8988T (cell line): ENCODE measurements at places on chromosomes 4 and X.

DNA sequence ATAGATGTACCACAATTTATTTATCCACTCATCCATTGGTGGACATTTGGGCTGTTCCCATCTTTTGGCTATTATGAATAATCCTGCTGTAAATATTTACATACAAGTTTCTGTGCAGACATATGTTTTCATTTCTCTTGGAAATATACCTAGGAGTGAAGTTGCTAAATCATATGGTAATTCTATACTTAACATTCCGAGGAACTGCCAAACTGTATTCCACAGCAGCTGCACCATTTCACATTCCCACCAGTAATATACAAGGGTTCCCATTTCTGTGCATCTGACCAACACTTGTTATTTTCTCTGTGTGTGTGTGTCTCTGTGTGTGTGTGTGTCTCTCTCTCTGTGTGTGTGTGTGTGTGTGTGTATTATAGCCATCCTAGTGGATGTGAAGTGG lies 15.4 kb upstream of the DOCK11 start:
- DNase-seq, result no peak

GRCh38 chr4:18198653-18199052 lies 177.1 kb upstream of the LCORL start:
- DNase-seq, result no peak

DNA sequence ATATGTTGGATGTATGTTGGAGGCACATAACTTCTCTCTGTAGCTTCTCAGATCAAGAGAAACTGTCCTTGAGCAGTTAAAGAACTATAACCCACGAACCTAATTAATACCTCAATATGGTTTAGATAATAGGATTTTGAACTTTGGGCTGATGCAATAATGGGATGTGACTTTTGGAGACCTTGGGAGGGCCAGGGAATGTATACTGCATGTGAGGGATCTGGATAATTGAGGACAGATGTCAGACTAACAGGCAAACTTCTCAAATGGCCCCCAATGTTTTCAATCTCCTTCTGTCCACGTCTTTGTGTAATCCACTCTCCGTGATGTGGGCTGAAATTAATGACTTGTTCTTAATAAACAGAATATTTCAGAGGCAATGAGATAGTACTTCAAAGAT lies 202.2 kb upstream of the FAT4 start:
- DNase-seq, result no peak

DNA sequence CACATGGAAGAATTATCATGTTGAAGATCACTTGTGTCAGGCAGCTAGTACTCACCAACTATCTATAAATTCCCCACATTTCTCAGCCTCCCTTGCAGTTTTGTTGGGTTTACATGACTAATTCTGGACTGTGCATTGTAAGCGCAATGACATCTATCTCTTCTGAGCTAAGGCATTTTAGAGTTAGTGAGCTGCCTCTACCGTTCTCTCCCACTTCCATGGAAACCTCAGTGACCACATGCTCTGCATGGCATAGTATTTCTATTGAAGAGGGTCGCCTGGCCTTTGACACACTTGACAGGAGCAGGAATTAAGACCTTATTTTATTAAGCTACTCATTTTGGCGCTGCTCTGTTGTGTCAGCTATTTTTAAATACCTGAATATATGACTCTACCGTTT lies 67.5 kb upstream of the NPY2R start:
- no peak for DNase-seq

DNA sequence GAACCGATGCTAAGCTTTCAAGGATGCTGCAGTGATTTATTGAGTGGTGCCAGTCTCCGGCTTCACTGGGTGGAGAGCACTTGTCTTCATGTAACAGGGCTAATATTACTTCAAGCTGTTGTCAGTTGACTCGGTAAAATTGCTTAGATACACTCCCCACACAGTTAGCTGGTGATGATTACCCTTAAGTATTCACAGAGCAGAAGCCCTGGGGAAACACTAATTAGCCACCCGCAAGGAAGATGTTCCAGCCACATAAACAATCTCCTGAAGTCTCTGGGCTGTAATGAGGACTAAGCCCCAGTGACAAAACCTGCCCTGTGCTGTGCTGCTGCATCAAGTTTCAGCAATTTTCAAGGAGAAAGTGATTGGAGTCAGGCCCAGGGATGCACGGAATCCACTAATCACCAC lies 37.3 kb upstream of the GK2 start:
- DNase-seq, result no peak

- DNase-seq, result no peak
These were observed 595.5 kb downstream of the RAPGEF2 start for GRCh38 chr4:159698336-159698735.

GRCh38 chrX:149720021-149720689 lies 8.3 kb downstream of the MAGEA11 start:
- no peak for DNase-seq

DNA sequence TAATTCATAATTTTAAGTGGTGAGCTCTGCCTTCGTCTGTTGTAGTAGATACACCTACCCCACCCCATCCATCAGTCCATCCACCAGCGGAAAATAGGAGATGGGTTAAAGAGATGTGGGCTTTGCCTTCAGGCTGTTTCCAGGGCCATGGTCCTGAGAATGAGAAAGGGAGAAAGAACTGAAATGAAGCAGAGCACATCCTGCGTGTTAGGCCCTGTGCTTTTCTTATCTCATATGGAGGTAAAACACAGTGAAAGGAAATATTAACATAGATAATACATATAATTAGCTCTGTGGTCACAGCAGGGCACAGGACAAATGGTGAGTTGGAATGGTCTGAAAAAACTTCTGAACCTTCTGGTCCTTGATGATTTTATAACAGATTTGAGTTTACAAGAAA lies 393.5 kb downstream of the BMPR1B start:
- DNase-seq, result no peak

DNA sequence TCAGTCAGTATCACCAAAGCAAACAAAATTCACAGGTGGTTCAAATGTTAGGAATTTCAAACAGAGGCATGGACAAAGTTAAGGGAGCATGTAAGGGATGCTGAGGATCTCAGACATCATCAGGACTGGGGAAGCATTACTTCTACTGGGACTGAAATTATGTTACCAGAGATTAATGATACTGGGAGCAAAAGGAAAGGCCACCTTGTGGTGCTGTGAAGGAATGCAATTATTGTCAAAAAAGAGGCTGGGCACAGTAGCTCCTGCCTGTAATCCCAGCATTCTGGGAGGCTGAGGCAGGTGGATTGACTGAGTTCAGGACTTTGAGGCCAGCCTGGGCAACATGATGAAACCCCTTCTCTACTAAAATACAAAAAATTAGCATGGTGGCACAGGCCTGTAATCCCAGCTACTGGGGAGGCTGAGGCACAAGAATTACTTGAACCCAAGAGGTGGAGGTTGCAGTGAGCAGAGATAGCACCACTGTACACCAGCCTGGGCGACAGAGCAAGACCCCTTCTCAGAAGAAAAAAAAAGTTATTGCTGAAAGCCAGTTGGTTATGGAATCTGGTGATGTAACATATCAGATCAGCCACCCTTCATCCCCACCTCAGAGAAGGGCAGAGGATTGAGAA lies 954.3 kb downstream of the PCDH7 start:
- no peak for DNase-seq

DNA sequence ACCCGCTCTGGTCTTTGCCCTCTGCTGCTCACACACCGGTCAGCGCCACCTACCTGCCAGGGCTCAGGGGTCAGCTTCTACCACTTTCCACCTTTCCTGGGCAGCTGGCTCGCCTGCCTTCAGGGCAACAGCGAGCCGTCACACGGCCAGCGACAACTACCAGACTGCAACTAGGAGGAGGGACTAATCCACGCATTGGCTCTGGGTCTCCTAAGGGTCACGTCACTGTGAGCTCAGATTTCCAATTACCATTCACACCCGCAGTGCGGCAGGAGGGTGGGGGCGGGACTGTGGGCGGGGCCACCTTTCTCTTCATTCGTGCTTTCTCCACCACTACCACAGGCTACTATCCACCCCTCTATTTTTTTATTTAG lies at the start of gene BEX5:
Gene BEX5 (minus strand): TSS at position 172 of the 374 bp plus-strand sequence. CDS start 1,712 bp downstream, outside the sequence.
- DNase-seq, result no peak

- DNase-seq, result no peak
These were observed 5.7 kb upstream of the TMEM192 start for GRCh38 chr4:165118256-165118909.

- no peak for DNase-seq
These were observed 90.1 kb downstream of the PALLD start for GRCh38 chr4:168586926-168587325.

DNA sequence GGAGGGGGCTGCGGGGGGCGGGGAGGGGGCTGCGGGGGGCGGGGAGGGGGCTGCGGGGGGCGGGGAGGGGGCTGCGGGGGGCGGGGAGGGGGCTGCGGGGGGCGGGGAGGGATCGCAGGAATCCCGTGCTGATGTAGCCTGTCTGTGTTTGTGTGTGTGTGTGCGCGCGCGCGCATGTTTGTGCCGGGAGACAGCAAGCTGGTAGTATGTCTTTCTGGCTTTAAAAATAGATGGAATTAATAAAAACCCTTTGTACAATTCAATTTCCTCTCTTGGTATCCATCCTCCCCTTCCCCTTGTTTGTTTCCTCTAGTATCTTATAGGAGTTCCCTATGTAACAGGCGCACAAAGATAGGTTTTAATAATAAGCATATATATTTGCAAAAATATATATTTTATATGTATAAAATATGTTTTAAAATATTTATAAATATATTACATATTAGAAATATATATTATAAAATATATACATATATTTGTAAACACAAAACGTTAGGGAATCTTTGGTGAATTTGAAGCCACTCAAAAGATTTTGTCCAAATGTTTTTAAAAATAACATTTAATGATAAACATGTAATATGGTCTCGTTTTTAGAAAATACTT lies 782 bp downstream of the ARHGAP24 start:
- no peak for DNase-seq

GRCh38 chrX:71107762-71108360 lies 1.3 kb upstream of the CXorf65 start:
- no peak for DNase-seq

GRCh38 chr4:93303440-93303839 lies 525.1 kb upstream of the ATOH1 start:
- DNase-seq, result no peak

DNA sequence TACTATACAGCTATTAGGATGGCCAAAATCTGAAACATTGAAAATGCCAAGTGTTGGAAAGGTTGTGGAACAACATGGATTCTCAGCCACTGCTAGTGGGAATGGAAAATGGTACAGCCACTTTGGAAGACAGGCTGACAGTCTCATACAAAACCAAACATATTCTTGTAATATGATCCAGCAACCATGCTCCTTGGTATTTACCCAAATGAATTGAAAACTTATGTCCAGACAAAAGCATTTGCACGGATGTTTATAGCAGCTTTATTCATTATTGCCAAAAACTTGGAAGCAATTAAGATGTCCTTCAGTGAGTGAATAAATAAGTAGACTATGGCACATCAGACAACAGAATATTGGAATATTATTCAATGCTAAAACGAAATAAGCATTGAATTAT lies 105.8 kb upstream of the DCLK2 start:
- DNase-seq, result no peak

DNA sequence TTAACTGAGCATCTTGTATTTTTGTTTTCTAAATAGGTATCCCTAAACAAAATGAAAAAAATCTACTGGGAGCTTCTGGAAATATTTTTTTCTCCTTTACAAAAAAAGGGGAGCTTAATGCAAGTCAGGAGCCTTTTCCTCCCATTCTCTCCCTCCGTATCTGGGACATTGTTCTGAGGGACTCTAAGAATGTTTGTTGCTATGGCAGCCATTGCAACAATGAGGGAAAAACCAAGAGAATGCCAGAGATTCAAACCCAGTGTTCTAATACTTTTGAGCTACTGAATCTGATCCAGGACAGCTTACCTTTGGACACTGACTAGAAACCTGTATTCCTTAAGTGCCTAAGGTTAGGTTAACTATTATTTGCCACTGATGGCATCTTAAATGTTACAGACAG lies 485.7 kb upstream of the HS3ST1 start:
- DNase-seq, result no peak

GRCh38 chrX:154452823-154453222 lies 5.3 kb upstream of the PLXNA3 start:
- no peak for DNase-seq

GRCh38 chrX:140767646-140768045 lies 58.1 kb downstream of the LINC00632 start:
- no peak for DNase-seq

GRCh38 chr4:86497980-86498862 lies 95.9 kb upstream of the PTPN13 start:
- DNase-seq, result no peak

DNA sequence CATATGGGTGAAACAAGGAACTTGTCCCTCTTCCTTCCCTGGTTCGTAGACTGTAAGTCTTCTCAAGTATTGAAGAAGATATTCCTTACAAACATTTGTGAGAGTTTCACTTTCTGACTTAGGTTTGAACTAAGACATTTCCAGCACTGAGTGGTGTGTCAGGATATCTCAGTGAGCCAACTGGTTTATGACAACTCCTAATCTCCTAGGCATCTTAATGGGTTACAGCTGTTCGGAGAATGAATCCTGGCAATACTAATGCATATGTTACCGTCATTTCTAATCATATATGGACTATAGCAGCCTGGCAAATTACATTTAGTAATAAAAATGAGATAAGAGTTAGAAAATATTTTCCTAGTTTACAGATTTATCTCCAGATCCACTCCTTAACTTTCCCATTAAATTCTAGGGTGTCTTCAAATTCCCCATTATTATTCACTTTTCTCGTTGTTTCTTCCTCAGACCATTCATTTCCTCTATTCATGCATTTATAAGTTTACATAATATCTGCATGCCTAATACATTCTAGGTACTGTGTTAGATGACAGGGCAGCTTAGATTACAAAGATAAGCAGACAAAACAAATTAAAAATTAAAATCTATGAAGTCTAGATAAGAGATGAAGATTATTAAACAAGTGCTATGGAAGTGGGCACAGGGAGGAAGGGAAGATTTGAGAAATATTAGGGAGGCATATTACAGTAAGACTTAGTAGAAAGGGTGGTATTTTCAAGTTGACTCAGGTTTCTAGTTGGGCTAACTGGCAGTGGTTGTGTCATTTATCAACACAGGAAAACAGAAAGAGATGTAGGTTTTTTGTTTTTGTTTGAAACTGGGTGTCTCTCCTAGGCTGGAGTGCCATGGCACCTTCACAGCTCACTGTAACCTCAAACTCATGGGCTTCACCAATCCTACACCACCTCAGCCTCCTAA lies 173.9 kb downstream of the WDFY3 start:
- no peak for DNase-seq

- no peak for DNase-seq
These were observed 247.7 kb upstream of the ARSJ start for GRCh38 chr4:114226968-114227760.

GRCh38 chrX:20437683-20438082 lies 171.0 kb upstream of the RPS6KA3 start:
- no peak for DNase-seq

DNA sequence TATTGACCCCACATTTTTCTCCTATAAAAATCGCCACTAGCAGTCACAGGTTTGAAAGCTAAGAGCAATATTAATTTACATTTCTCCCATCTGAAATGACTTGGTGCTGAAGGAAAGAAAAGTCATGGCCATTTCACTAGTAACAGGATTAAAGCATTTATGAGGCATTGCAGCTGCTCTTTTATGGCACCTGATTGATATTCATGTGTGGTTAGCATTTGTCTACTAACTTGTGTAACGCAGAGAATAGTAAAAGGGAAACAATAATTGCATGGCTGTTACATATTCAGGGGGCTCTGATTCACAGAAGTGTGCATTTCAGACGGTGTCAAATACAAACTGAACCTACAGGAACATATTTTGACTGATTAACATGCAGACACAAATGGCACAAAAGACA lies 5.2 kb downstream of the PCDH19 start:
- DNase-seq, result no peak

- no peak for DNase-seq
These were observed 37.6 kb downstream of the KIT start for GRCh38 chr4:54695337-54695736.
